ENCODE measurements at places on chromosomes 12 and 14.

DNA sequence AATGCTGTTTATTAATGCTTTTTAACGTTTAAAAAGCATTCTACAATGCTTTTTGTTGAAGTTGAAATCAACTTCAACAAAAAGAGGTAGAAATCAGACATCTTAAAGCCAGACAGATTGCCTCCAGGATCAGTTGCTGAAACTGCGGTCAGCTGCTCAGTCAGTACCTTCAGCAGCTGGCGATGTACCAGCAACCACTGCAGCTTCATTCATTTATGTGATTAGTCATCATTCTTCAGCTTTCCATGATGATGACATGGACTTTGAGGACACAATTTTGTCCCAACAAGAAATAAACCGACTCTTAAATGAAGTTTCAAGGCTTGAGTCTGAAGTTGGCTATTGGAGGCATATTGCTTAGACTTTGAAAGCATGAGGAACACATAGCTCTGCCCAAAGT lies 31.5 kb upstream of the NUAK1 start:
- peak; percentile 12 for DNase-seq

DNA sequence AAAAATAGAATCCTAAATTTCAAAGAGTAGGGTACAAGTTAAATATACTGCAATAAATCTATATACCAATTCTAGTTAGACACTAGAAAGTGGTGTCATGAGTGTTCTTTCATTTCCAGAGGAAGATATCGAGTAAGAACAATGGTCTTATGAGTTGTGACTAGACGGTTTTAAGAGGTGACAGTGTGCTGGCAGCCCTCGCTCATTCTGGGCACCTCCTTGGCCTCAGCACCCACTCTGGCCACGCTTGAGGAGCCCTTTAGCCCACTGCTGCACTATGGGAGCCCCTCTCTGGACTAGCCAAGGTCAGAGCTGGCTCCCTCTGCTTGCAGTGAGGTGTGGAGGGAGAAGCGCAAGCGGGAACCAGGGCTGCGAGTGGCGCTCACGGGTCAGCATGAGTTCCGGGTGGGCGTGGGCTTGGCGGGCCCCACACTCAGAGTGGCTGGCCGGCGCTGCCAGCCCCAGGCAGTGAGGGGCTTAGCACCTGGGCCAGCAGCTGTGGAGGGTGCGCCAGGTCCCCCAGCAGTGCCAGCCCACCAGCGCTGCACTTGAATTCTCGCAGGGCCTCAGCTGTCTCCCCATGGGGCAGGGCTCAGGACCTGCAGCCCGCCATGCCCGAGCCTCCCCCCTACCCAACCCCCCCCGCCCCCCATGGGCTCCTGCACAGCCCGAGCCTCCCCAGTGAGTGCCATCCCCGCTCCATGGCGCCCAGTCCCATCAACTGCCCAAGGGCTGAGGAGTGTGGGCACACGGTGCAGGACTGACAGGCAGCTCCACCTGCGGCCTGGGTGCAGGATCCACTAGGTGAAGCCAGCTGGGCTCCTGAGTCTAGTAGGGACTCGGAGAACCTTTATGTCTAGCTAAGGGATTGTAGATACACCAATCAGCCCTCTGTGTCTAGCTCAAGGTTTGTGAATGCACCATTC lies 18.7 kb downstream of the PRKD1 start:
- DNase-seq, result no peak

- no peak for DNase-seq
Observed at GRCh38 chr12:97461553-97461952, 1.1 kb upstream of the RMST start.

DNA sequence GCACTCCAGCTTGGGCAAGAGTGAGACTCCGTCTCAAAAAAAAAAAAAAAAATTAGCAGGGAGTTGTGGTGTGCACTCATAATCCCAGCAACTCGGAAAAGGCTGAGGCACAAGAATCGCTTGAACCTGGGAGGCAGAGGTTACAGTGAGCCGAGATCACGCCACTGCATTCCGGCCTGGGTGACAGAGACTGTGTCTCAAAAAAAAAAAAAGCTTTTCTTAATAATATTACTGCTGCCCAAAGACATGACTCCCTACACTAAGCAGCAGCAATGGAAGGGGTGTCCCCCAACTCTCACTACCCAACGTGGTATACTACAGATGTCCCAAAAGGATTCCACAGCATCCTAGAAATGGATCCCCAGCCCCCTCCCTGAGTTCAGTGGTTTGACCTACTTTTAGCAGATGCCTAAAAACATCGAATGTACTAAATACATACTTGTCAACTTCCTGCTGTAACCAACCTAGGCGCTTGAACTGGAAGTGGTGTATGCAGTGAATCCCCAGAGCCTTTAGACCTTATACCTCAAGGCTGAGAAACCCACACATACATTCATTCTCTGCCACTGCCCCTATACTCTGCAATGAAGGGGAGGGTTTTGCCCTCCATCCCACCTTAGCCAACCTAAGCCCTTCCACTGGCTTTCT lies 8.5 kb upstream of the FKBP11 start:
- DNase-seq, result no peak

GRCh38 chr12:56115329-56115728 lies 1.1 kb upstream of the RPL41 start:
- DNase-seq, result peak; percentile 47

GRCh38 chr14:101361044-101361443 lies 200.3 kb upstream of the DIO3 start:
- DNase-seq, result no peak

GRCh38 chr12:95100264-95101190 lies 27.1 kb upstream of the NR2C1 start:
- no peak for DNase-seq

DNA sequence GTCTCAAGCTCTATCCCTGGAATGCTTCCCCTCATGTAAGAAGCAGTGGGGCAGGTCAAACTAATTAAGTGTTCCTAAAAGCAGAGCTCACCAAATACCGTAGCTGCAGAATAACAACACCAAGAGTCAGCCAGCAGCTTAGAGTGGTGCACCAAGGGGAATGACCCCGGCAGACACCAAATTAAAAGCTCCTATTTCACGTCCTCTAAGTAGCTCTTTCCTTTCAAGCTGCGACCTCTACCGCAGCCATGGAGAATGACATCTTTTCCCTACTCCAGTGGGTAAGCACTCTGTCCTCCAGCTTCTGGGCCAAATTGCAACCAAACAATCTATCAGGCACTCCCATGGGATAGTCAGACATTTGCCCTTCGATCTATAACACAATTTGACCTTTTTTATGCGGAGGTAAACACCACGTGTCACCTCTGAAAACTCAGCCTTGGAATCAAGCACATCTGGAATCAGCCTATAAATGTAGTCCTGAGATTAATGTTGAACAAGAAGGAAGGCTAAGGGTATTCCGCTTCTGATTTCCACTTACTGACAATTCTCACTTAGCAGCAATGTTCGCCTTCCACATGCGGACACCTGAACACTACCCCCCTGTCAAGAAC lies 67.6 kb upstream of the CDKN3 start:
- DNase-seq, result peak; percentile 79

Data from lung microvascular endothelial cell (primary cell).